Stimulated activated CD4-positive, alpha-beta T cell treated with anti-CD3 and anti-CD28 coated beads, Interleukin-1b, Interleukin-23, amount 100 ng/mL, for 1 hour (primary cell): ENCODE measurements at places on chromosomes 2 and 18.

- no peak for DNase-seq
Observed at GRCh38 chr2:9077691-9078090, 74.2 kb upstream of the MBOAT2 start.

DNA sequence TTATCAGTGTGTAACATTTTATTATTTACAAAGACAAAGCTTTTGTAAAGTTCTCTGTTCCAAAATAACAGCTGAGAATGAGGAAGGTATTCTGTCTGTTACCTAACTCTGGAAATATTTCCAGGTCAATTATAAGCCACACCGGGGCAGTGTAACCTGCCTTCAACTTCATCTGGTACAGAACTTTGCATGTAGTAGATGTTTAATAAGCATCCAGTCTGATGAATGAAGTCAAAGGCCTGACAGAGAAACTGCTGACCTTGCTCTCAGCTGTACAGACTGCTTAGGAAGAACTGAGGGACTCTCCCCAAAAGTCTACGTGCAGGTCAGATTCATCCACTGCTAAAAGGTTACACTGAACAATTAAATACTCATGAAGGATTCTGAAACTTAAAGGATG lies 43.3 kb downstream of the WDFY1 start:
- DNase-seq, result no peak

DNA sequence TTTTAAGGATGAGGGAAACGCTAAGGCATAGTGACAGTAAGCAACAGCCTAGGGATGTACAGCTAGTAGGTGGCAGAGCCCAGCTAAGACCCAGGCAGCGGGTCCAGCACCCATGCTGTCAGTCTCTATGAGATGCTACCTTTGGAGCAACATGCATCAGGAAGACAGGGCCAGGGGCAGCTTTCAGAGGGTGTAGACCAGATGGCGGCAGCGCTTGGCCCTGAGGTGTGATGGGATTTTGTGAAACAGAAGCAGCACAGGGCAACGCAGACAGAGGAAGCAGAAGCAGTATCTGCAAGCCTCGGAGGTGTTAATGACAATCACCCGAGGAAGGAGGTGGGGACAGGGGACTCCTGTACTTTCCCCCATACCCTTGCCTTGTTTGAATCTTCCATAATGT lies 43.2 kb downstream of the SDC1 start:
- DNase-seq, result no peak

DNA sequence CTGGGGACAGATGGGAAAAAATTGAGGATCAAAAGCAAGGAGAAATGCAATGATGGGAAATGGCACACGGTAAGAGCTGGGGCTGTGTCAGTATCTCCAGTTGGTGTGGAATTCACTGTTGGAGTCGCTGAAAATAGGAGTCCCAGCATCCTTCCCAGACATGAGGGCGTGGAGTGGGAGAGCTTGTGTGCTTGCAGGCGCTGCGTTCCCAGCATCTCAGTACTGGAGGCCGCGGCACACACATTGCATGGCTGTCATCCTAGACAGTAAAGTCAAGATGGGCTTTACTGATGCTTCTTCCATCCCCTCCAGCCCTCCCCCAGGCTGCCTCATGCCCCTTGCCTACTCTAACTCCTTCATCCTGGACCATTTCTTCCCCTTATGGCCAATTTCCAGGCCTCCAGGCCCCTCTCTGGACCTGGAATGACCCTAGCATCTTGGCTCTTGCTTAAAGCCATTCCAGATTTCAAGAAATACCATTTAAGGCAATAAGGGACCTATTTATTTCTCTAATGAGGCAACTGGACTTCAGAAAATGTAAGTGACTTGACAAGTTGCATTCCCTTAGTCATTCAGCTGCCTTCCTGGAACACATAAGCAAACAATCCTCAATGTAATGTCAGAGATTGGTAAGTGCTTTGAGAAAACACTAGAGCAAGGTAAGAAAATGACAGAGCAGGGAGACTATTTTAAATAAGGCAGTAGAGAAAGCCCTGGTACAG lies 70.5 kb upstream of the TTC39C start:
- no peak for DNase-seq

- no peak for DNase-seq
Observed at GRCh38 chr2:134717286-134718022, 1.3 kb downstream of the TMEM163 start.

- DNase-seq, result no peak
Observed at GRCh38 chr18:36294031-36294430, 3.5 kb upstream of the FHOD3 start.

GRCh38 chr2:228559774-228560415 lies 378.4 kb upstream of the SPHKAP start:
- DNase-seq, result no peak

DNA sequence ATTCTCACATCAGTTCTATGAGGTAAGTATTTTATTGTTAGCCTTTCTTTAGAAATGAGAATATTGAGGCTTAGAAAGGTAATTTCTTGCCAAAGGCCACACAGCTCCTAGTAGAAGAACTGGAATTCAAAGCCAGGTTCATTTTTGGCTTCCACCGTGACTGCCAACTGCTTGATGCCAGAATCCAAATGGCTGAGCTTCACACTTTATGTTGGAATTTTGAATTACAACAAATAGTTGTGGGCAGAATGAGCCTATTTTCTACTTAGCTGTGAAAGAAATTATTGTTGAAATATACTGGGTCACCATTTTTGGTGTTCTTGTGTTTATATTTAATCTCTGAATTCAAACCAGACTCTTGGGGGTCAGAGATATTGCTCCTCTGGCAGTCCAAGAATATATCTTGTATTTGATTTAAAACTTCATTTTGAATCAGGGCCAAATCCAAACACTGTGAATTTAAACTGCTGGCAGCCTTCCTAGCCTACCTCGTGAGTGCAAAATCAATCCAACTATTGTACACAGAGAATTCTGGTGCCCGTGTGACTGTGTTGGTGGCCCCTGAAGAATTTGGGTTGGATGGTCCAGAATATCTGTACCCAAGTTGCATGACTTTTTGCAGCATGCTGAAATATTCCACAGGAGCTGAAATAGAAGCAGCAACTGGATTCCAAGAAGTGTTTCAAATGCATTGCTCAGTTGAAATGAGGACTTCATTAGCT lies 35.6 kb upstream of the LPIN1 start:
- DNase-seq, result no peak

GRCh38 chr18:34933909-34934661 lies 107.1 kb upstream of the MAPRE2 start:
- no peak for DNase-seq

DNA sequence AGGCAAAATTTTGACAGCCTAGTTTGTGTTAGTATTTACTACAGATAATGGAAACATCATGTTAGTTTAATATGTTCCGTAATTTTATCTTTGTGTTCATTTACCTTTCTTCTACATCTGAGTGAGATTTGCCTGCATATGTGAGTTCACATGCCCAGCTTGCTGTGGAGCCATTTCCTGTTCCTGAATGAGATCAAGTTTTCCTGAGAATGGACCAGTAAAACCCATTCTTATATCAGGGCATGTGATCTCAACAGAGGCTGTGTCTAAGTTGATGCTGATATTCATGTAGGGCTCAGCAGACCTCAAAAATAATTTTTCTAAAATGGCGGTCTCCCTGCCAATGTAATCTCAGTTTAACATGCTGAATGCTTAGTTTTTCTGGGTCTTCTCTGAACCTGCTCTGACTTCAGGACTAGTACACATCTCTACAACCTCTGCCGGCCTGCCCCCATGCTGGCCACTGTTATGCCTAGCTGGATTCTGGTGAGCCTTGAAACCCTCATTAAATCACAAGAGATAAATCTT lies 1.0 kb downstream of the IL1A start:
- no peak for DNase-seq

- no peak for DNase-seq
Observed at GRCh38 chr2:150424406-150424805, 63.1 kb downstream of the RND3 start.

GRCh38 chr2:29921560-29921915 lies at the start of gene ALK:
Gene ALK (minus strand): TSS chr2:29921586. CDS start chr2:29920659, 927 bp downstream.
- no peak for DNase-seq

GRCh38 chr2:233247744-233248143 lies 3.7 kb upstream of the ATG16L1 start:
- DNase-seq, result peak; percentile 39

- DNase-seq, result no peak
Observed at GRCh38 chr2:224909885-224910573, 132.2 kb downstream of the DOCK10 start.

DNA sequence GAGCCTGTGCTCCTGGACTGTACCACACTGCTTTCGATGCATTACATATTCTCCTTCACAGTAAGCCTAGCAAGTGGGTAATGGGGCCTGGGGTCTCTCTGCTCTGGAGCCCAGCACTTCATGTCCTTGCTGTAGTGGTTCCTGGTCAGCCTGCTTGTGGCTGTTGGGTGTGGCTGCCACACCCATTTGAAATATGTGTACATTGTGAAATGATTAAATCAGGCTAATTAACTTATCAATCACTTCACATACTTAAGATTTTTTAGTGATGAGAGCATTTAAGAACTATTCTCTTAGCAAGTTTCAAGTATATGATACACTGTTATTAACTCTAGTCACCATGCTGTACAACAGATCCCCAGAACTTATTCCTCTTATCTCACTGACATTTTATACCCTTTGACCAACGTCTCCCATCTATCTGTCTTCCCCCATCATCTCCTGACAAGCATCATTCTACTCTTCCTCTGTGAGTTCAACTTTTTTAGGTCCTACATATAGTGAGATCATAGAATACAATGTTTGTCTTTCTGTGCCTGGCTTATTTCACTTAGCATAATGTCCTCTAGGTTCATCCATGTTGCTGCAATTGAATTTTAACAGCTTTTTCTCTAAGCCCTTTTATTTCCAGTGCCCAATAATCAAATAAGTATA lies 92.1 kb downstream of the LYPD6 start:
- no peak for DNase-seq

- DNase-seq, result no peak
Observed at GRCh38 chr2:207045531-207045930, 106.2 kb downstream of the CPO start.

GRCh38 chr2:136134126-136134525 lies 16.2 kb upstream of the CXCR4 start:
- DNase-seq, result no peak

GRCh38 chr18:48080546-48080945 lies 150.1 kb upstream of the SMAD2 start:
- no peak for DNase-seq

- no peak for DNase-seq
Observed at GRCh38 chr2:67210430-67210829, 186.7 kb upstream of the ETAA1 start.

DNA sequence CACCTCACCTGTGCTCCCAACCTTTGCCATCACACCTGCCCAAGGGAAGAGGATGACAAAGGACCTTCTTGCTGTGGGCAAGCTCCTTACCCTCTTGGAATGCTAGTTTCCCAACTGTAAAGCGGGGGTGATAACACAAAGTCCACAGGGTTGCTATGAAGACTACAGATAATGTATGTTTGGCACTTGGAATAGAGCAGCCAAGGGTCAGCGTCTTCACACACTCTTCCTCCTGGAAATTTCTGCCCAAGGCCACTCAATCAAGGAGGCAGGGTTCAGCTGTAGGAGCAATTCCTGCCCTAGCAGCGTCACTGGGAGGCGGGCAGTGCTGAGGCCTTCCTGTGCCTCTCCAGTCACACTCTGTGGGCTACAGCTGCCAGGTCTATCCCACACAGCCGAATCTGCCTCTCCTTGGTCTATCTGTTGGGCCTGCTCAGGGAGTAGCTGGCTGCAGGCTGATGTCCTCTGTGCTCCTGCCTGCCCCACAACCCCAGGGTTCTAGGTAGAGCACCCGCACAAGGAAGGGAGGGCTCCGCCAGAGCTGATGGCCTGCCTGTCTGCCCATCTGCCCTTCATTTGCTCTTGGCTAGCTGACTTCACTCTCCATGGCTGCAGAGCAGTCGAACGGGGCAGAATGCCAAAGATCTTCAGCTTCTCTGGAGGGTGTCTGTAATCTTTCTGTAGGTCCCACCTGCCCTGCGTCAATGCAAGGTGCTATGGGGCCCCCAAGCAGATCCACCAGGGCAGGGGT lies 91.9 kb downstream of the MRO start:
- no peak for DNase-seq

DNA sequence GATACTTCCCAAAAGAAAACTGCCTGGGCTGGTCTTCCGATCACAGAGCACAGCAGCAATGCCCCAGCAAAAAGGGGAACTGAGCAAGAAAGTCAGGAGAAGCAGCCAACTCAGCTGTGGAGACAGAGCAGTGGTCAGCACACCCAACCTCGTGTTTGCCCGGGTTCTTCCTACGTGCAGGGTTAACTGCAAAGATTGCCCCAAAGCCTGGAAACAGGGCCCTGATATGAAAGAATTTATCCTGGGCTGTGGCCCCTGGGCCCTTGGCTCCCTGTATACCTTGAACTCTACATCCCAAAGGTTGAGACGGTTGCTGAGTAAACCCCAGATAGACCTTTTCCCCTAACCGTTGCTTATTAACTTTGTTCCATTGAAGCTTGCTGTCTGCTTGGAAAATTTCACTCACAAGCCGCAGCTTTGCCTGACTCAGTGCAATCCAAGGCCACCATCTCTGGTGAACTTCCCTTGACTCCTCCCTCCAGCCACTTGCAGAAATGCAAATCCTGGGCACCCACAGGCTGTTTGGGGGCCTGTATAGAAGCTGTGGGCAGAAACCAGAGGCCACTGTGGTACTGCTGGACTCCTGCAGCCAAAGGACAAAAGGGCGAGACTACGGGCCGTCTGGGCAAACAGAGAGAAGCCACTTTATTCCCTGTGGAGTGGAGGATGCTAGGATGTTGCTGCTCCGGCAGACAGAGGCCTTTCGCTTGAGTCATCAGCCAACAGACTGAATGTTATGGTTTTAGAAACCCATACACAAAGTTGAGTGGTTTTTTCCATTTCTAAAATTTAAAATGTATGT lies 18.2 kb downstream of the NRP2 start:
- DNase-seq, result no peak

- DNase-seq, result no peak
Observed at GRCh38 chr2:69241093-69241492, 145.9 kb downstream of the GFPT1 start.

GRCh38 chr2:184444623-184445223 lies 153.6 kb upstream of the ZNF804A start:
- no peak for DNase-seq

GRCh38 chr2:70005216-70005615 lies 43.8 kb upstream of the ASPRV1 start:
- no peak for DNase-seq

- DNase-seq, result no peak
Observed at GRCh38 chr2:145626301-145626700, 1106.4 kb upstream of the ZEB2 start.

DNA sequence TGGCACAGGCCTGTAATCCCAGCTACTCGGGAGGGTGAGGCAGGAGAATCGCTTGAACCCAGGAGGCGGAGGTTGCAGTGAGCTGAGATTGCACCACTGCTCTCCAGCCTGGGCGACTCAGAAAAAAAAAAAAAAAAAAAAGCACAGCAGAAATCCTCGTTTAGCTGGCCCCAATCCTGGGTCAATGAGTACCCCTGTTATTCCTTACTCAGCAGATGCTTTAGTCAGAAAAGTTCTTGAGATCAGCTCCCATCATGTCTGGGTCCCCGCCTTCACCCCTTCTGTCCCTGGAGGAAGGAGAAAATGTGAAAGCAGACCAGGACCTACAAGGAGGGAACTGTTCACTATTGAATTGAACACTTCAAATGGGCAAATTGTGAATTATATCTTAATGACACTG lies 16.4 kb upstream of the KCNG3 start:
- DNase-seq, result no peak
